ENCODE measurements at places on chromosomes 7 and 10. TPM values are rescaled to one million over a fixed set of nuclear protein-coding genes. Genes with fewer than 3 reads are reported as not detected.

- DNase-seq: no peak
Observed at GRCh38 chr10:93412801-93413200, 69.3 kb downstream of the MYOF start.

DNA sequence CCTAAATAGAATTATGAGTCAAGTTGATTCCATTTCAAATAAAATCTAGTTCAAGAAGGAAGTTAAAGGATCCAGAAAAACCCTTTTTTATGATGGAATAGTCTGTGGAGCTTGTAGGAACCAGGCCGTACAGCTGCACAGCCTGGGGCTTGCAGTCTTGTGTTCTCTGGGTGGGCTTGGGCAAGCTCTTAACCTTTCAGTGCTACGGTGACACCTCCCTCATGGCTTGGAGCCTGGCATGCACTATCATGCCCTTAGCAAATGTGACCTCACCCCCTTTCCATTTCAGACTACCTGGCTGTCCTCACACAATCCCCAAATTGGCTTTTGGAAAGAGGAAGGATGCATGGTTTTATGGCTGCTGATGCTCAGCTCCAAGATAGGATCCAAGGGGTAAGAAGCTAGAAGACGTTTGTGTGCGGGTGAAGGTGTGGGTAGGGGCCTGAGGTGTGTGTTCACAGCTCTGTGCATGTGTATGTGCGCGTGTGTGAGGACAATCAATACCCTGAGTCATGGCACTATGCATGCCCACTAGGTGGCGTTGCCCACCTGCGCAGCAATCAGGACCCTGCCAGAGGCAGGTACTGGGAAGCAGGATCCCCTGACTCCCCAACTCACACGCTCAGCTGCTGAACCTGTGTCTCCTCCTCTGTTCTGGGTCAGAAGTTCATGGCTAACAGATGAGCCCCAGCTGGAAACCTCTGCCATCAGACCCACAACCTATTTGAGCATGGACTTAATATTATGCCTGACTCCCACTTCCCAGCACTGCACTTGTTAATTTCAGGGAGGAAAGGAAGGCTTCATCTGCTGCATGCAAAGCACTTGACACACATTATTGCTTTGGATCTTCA lies 113.4 kb downstream of the PTPN20 start:
- DNase-seq: peak; percentile 53

DNA sequence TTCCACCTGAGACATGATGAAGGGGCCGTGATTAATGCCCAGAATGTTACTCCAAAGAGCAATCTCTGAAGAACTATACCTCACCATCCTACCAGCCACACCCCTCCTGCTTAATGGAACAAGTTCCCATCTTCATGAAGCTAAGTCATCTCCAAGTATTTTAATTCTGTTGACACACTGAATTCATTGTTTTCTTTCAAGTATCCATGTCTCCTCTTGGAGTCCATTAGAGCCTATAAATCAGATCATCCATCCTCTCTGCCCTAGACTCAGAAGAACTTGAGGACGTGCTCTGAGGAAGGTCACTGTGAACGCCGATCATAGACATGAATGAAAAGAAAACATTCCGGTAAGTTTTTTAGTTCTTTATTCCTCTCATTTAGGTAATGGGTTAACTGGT lies 126.8 kb downstream of the RSU1 start:
- no peak for DNase-seq

DNA sequence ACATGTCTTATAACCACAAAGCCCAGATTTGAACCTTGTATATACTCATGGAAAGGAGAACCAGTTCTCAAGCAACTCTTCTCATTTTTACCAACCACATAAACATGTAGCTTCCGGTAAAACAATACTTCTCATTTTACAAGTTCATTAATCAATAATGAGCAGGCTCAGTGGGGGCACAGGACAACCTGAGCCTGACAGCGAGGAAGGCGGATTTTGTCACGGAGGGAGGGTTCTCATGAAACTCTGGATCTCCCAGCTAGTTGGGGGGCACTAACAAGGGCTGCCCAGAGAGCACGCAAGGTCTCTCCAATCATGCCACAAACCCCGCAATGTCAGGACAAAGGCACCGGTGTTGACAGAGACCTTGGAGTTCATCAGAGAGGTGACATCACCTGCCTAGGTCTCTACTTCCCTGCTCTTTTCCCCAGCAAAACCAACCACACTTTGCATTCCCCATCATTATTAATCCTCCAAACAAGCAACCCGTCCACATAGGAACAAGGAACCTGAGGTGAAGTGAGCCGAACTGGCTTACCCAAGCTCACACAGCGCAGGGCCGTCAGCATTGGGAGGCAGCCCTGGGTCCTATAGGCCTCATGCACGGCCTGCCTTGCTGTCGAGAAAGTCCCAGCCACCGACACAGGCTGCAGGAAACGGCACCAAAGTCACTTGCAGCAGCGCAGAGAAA lies 192.1 kb upstream of the KLF14 start:
- no peak for DNase-seq

DNA sequence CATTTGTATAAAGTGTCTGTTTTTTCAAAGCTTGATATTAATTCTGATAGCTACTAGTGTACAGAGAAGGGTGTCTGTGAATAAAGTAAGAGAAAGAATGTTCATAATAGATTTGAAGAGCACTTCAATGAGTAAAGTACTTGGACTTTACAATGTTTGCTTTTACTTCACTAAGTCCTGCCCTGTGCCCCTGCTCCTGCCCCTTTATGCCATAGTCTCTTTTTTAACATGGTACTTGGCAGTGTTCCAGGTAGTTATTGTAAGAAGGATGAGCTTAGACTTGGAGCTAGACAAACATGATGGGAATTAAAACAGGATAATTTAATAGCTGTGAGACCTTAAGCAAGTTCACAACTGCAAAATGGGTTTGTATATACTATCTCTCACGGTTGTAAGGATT lies 41.0 kb downstream of the ZEB1 start:
- DNase-seq: no peak

The WNT16 gene
- total RNA-seq: not detected

DNA sequence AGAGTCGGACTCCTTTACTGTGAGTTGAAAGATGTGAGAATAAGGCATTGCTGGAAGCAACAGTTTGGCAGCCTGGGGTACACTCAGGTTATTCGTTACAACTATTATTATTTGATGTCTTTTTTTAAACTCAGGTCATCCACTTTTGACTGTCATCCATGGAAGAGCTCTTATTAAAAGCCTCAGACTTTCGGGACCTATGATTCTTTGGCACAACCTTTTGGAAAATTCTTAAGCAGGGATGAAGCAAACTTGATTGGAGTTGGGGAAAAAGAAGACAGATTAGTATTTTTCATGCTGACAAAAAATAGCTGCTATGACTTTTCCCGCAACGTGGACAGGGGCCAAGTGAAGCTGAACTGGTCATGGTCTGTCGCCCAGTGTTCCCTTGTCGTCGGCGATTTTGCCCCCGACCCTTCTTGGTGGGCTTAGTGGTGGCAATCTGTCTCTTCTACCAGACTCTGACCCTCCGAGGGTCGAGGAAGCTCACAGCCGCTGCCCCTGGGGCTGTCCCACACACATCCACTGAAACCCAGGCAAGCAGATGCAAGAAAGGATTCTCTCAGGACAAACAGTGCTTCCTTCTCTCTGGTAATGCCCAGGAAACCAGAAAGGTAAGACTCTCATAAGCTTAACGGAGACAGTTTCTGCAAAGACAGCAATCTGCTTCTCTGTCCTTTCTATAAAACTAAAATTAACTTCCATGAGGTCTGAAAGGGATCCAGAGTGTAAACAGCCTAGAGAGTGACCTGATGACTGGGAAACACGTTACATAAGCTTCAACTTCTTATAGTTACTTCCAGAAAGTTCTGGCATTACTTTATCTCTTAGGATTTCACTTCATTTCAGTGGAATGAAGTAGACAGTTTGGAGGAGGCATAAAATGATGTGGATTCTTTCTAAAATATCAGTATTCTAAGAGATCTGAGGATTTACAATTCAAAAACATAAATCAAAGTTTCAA lies 1.0 kb downstream of the CPED1 start:
- no peak for DNase-seq

The TMEM229A gene
- total RNA-seq: 10.9 TPM

GRCh38 chr7:47262881-47263280 lies 319.0 kb downstream of the TNS3 start:
- DNase-seq: no peak

The OSBPL3 gene
- 11.8 TPM for total RNA-seq
